ENCODE measurements at places on chromosomes 7 and 10.

- DNase-seq: no peak
Measured at GRCh38 chr7:123148813-123149212, 51.0 kb downstream of the SLC13A1 start.

DNA sequence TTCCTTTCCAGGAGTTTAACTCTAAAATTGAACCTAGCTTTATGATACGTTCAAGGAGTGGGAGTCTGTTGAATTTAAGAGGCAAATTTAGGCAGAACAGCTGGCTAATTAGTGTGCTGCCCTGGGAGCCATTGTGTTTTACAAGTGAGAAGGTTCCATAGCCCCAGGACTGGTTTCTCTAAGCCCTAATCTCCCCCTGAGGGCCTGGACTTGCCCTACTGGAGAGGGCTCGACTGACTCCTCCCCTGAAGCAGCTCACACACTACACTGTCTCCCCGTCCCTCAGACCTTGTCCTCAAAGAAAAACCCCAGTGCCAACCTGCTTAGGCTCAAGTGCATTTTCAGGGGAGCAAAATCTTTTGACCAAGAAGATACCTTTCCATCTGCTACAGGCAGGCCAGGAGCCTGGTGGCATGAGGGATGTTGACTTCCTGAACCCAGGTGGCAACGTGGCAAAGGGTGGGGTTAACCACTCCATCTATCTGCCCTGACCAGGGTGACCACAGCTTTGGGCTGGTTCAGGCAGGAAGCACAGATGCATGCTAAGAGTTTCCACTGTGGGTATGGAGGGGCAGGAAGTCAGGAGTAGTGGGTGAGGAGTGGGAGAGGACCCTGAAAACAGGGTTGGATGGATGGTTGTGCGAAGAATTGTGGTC is 68.9 kb upstream of the CARD11 start:
- no peak for DNase-seq

- DNase-seq: no peak
Measured at GRCh38 chr10:122852261-122852660, 6.6 kb upstream of the CUZD1 start.

DNA sequence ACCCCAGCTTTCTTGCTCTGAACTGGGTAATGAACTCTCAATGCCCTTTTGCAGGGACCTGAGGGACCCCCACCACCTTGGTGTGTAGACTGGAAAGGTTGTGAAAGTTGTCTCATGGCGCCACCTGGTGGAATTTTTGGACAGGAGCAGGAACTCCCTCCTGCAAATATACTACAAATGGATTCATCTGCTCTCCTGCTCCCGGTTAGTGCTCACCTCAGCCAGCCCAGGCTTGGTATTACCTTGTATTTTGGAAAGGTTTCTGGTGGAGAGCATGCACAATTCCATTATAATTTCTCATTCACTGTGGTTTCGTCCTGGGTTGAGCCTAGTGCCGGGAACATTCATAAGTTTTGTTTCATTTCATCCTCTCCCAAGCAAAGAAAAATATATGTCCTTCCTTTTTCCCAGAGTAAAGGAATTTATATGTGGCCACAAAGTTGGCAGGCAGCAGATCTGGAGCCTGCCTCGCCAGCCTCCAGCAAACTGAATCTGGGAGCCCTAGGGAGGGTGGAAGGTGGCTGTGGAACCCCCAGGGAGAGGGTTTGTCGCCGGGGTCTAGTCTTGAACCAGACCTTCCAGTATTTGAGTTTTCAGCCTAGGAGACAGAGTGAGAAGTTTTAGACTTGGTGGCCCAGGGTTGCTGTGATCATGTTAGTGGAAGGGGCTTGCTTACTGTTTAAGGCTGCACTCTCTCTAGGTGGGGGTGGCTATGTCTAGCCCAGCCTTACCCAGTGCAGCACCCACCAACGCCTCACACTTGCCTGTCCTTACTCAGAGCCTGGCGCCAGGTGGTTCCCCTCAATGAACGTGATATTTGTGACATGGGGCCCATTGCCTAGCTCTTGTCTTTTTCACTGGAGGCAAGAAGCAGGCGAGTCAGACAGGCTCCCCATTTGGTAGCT is 9.5 kb downstream of the FAM241B start:
- DNase-seq: no peak

- no peak for DNase-seq
Measured at GRCh38 chr7:131007439-131008330, 273.7 kb upstream of the KLF14 start.

Data from HS-27A (cell line).